Activated naive CD8-positive, alpha-beta T cell treated with anti-CD3 and anti-CD28 coated beads for 36 hours (primary cell): ENCODE measurements at places on chromosomes 11 and 22. TPM values are rescaled to one million over a fixed set of nuclear protein-coding genes. Genes with fewer than 3 reads are reported as not detected.

DNA sequence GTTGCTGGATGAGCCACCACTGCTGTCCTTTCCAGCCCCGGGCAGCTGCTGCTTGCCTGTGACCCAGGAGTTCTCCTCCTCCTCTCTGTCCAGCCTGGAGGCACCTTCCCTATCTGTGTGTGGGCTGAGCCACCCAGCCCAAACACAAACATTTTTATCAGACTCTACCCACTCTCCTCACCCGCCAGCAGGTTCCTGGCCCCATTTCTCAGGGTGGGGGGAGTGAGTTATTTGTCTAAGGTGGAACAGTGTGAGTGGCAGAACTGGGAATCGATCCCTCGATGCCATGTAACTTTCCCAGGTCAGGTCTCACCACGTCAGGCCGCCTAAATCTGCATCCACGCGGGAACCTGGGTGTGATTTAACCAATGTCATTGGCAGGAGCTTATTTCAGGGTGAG is 20.8 kb upstream of the SMIM38 start:
- H3K27ac ChIP-seq: no peak overlapping the region
- peaks cover 11% of the 10 kb centered on the region for H3K36me3 ChIP-seq
- H3K27me3 ChIP-seq: no peaks in the 10 kb centered on the region
- H3K4me1 ChIP-seq: peaks cover 9% of the 10 kb centered on the region
- H3K4me3 ChIP-seq: no peak overlapping the region

DNA sequence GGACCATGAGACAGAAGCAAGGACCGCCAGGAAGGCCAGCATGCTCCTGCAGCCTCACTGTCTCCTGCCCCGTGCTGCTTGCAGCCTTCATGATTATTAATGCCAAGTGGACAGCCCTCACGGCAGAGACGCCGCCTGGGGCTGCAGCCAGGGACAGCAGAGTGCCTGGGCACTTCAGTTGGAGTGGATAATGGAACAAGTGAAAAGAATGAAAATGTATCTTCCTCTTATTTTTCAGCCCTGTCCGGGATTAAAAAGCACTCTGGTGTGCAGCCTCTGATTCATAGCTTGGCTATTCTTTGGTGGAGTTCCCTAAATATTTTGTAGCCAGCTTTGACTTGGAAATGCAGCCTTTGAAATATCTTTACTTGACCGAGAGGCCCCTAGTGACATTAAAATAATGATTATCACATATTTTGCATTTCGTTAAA is 1404.2 kb downstream of the BRD1 start:
- H3K36me3 ChIP-seq: no peaks in the 10 kb centered on the region
- no peaks in the 10 kb centered on the region for H3K27me3 ChIP-seq
- H3K4me1 ChIP-seq: no peaks in the 10 kb centered on the region
- H3K4me3 ChIP-seq: no peak overlapping the region

The APOL4 gene
- total RNA-seq: 0.95 TPM

GRCh38 chr22:31853736-31854495 is 90.4 kb upstream of the YWHAH start:
- no peaks in the 10 kb centered on the region for H3K36me3 ChIP-seq
- no peaks in the 10 kb centered on the region for H3K4me1 ChIP-seq
- no peak overlapping the region for H3K27ac ChIP-seq
- H3K4me3 ChIP-seq: no peak overlapping the region
- no peak for DNase-seq

DNA sequence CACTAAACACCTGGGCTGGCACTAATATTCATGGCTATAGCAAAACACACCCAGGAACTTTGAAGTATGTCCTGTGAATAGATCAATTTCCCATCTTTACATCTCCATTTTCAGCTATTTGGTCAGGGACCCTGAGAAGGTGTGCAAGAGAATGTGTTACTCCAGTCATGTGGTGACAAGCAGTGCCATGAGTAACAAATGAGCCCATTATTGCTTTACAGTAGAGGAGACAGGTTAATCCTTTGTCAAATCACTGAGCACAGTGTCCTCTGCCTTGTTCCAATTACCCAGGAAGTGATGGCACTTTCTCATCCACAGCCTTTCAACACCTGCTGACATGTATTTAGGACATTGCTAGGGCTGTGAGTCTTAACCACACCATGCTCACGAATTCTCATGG is 664.8 kb upstream of the API5 start:
- no peak overlapping the region for H3K27ac ChIP-seq
- no peak overlapping the region for H3K4me3 ChIP-seq
- no peak for DNase-seq

DNA sequence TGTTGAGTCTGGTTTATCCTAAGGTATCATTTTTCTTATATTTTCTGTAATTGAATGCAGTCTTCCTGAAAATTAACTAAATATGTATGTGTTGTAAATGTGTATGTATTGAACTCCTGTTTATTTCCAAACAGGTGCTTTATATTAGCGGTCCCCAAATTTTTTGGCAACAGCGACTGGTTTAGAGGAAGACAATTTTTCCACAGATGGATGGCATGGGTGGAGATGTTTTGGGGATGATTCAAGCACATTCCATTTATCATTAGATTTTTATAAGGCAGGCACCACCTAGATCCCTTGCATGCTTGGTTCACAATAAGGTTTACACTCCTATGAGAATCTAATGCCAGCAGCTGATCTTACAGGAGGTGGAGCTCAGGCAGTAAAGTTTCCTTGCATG is 210.5 kb upstream of the ANO3 start:
- H3K27me3 ChIP-seq: no peaks in the 10 kb centered on the region
- no peak overlapping the region for H3K27ac ChIP-seq
- H3K4me3 ChIP-seq: no peak overlapping the region
- H3K4me1 ChIP-seq: no peaks in the 10 kb centered on the region
- no peaks in the 10 kb centered on the region for H3K36me3 ChIP-seq

GRCh38 chr22:21594865-21595452 is 27.4 kb downstream of the UBE2L3 start:
- H3K27me3 ChIP-seq: no peaks in the 10 kb centered on the region
- no peak overlapping the region for H3K27ac ChIP-seq
- H3K4me1 ChIP-seq: peaks cover 29% of the 10 kb centered on the region
- H3K4me3 ChIP-seq: no peak overlapping the region

The TTC36 gene
- total RNA-seq: 0.42 TPM

- peaks cover 7% of the 10 kb centered on the region for H3K27me3 ChIP-seq
- no peak for DNase-seq
- H3K36me3 ChIP-seq: no peaks in the 10 kb centered on the region
- no peaks in the 10 kb centered on the region for H3K4me1 ChIP-seq
Observed at GRCh38 chr22:35870517-35871293, 153.0 kb downstream of the APOL5 start.

GRCh38 chr22:20247608-20248171 is 20.4 kb downstream of the RTN4R start:
- H3K36me3 ChIP-seq: no peaks in the 10 kb centered on the region
- no peaks in the 10 kb centered on the region for H3K27me3 ChIP-seq
- DNase-seq: no peak

- peaks cover 51% of the 10 kb centered on the region for H3K27me3 ChIP-seq
- no peak overlapping the region for H3K27ac ChIP-seq
- H3K36me3 ChIP-seq: no peaks in the 10 kb centered on the region
- H3K4me3 ChIP-seq: no peak overlapping the region
Observed at GRCh38 chr11:62930157-62930556, 9.0 kb upstream of the CHRM1 start.

- H3K36me3 ChIP-seq: no peaks in the 10 kb centered on the region
- H3K27ac ChIP-seq: no peak overlapping the region
- H3K4me1 ChIP-seq: no peaks in the 10 kb centered on the region
Observed at GRCh38 chr11:11584530-11584810, 37.3 kb downstream of the GALNT18 start.

GRCh38 chr22:24805790-24806662 is at the start of gene SGSM1:
Gene SGSM1 (plus strand): TSS chr22:24806211. CDS start chr22:24806326, 115 bp downstream.
- H3K4me3 ChIP-seq: peak within 1 kb of the TSS; percentile 50
- H3K36me3 ChIP-seq: no peaks in the 10 kb centered on the region
- DNase-seq: peak; percentile 85
- H3K4me1 ChIP-seq: no peaks in the 10 kb centered on the region
- H3K27me3 ChIP-seq: peaks cover 13% of the 10 kb centered on the region

DNA sequence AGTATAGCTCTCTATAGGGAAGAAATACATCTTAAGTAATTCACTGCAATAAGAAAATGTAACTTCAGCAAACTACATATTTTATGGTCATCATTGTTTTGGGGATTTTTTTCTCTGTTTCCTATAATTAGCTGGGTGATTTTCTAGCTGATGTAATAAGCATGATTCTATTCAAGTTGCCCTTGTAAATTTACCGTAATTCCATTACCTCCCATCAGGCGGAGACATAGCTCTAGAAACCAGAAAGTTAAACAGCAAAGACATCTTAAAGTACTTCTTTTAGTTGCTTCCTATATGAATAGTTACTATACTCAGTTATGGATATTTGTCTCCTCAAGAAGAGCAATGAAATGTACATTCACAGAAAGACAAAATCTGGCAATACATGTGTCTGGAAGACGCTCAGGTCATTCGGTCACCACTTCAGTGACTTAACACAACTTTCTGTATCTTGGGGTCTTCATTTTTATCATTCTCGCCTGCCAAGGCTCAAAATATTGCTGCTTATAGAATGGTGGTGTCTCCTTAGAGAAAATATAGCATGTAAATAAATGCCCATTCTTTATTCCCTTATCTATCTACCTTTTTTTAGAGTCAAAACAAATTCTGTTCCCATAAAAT is 239.9 kb upstream of the ZC3H12C start:
- H3K4me1 ChIP-seq: peaks cover 2% of the 10 kb centered on the region
- no peak overlapping the region for H3K27ac ChIP-seq
- DNase-seq: no peak
- no peaks in the 10 kb centered on the region for H3K27me3 ChIP-seq

The PLAAT3 gene
- 6.5 TPM for total RNA-seq

The FGF19 gene
- total RNA-seq: not detected

The OR4C3 gene
- not detected for total RNA-seq

GRCh38 chr22:30503551-30503950 is 1.9 kb downstream of the SEC14L4 start:
- H3K36me3 ChIP-seq: no peaks in the 10 kb centered on the region
- H3K4me1 ChIP-seq: no peaks in the 10 kb centered on the region
- DNase-seq: no peak
- H3K27ac ChIP-seq: no peak overlapping the region
- H3K27me3 ChIP-seq: peaks cover 52% of the 10 kb centered on the region
- no peak overlapping the region for H3K4me3 ChIP-seq

DNA sequence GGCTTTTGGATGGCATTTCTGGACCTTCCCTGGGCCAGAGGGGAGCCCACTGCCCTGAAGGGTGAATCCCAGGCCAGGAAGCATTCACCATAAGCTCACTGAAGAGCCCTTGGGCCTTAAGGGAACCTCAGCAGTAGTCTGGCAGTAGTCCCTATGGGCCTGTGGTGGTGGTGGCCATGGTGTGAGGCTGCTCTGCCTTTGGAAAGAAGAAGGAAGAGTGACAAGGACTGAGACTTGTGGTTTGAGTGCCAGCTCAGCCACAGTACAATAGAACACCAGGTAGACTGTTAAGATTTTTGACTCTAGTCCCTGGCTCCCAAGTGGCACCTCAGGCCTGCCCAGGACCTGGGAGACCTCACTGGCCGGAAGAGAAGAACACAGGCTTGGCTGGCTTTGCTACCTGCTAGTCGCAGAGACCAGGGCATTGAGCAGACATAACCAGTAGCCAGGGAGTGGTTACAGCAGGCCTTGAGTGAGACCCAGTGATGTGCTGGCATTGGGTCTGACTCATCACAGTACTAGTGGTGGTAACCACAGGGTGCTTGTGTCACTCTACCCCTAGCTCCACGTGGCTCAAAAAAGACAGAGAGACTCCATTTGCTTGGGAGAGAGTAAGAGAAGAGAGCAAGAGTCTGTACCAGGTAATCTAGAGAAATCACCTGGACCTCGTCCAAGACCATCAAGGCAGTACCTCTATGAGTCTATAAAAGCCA is 259.8 kb upstream of the BLID start:
- DNase-seq: no peak
- peaks cover 22% of the 10 kb centered on the region for H3K27me3 ChIP-seq
- no peak overlapping the region for H3K4me3 ChIP-seq
- H3K36me3 ChIP-seq: no peaks in the 10 kb centered on the region
- no peaks in the 10 kb centered on the region for H3K4me1 ChIP-seq

The ZBTB16 gene
- total RNA-seq: 2.1 TPM

- no peak for DNase-seq
- no peaks in the 10 kb centered on the region for H3K36me3 ChIP-seq
- H3K4me3 ChIP-seq: no peak overlapping the region
- no peaks in the 10 kb centered on the region for H3K27me3 ChIP-seq
Observed at GRCh38 chr11:100752371-100753171, 65.5 kb downstream of the ARHGAP42 start.

DNA sequence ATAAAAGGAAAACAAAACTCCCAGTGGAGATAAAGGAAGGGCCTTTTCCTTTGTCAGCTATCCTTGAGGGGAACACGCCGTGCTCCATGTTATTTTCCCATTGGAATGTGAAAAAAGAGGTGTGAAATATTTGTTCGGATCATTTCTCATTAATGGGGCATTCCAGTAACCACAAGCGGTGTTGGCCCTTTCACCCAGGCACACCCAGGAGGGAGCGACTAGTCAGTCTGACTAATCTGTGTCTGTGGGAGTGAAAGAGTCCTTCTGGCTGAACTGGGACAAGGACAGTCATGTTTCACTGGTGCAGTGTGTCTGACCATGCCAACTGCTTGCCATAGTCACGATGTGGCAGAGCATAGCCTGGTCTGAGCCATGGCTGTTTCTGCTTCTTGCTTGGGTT is 13.0 kb upstream of the MYEOV start:
- no peak overlapping the region for H3K4me3 ChIP-seq
- H3K27me3 ChIP-seq: peaks cover 3% of the 10 kb centered on the region
- no peak overlapping the region for H3K27ac ChIP-seq
- no peaks in the 10 kb centered on the region for H3K4me1 ChIP-seq

GRCh38 chr11:122843281-122844141 is 5.2 kb downstream of the CRTAM start:
- no peaks in the 10 kb centered on the region for H3K27me3 ChIP-seq
- peak overlapping the region; percentile 95 for H3K27ac ChIP-seq
- H3K36me3 ChIP-seq: peaks cover 45% of the 10 kb centered on the region
- DNase-seq: peak; percentile 61

- DNase-seq: no peak
- H3K36me3 ChIP-seq: no peaks in the 10 kb centered on the region
- no peak overlapping the region for H3K27ac ChIP-seq
- H3K27me3 ChIP-seq: peaks cover 3% of the 10 kb centered on the region
- no peak overlapping the region for H3K4me3 ChIP-seq
Observed at GRCh38 chr11:9726321-9727022, 62.6 kb downstream of the SWAP70 start.

DNA sequence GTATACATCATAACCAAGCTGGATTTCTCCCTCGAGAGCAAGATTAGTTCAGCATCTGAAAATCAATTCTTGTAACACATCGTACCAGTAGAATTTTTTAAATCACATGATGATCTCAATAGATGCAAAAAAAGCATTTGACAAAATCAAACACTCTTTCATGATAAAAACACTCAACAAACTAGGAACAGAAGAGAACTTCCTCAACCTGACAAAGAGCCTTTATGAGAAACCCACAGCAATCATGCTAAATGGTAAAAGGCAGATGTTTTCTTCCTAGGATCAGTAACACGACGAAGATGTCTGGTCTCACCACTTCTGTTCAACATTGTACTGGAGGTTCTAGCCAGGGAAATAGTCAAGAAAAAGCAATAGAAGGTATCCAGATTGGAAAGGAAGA is 34.1 kb upstream of the TMPRSS4 start:
- no peak for DNase-seq
- H3K27ac ChIP-seq: peak overlapping the region; percentile 65
- no peak overlapping the region for H3K4me3 ChIP-seq
- H3K27me3 ChIP-seq: no peaks in the 10 kb centered on the region
- H3K4me1 ChIP-seq: peaks cover 56% of the 10 kb centered on the region

- H3K27ac ChIP-seq: no peak overlapping the region
- DNase-seq: no peak
- no peak overlapping the region for H3K4me3 ChIP-seq
- peaks cover 52% of the 10 kb centered on the region for H3K27me3 ChIP-seq
Observed at GRCh38 chr11:134414766-134415765, 3.0 kb upstream of the B3GAT1 start.

GRCh38 chr11:69716099-69716498 is 12.3 kb upstream of the FGF19 start:
- no peak overlapping the region for H3K27ac ChIP-seq
- DNase-seq: no peak
- H3K36me3 ChIP-seq: peaks cover 5% of the 10 kb centered on the region
